Stimulated activated CD4-positive, alpha-beta T cell treated with anti-CD3 and anti-CD28 coated beads, Interleukin-2, amount 100 ng/mL, for 24 hours (primary cell): ENCODE measurements at places on chromosomes 2 and 18.

DNA sequence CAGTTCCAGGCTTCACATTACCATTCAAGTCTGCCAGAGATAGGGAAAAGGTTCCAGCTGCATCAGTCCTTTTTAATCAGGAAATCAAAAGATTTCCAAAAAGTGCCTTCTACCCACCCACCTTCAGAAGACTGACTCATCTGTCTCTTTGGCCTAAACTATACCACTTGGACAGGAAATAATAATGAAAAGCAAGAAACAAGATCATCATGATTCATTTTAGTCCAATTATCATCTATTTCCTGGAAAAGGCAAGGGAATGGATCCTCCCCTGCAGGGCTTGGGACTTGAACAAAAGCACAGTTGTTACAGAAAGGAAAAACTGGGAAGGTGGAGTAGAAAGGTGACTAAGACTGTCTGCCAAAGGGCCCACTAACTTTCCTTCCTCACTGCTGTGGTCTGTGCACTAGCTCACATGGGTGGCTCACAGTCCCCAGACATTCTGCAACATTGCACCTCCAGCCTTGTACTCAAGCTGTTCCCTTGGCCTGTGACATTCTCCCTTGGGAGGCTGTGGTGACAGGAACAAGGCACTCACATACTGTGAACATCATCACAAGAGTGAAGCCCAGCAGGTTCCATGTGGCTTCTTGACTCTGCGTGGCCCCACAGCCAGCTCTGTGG is 75.3 kb downstream of the VSNL1 start:
- DNase-seq: no peak

- DNase-seq: no peak
Measured at GRCh38 chr18:36580266-36580665, 248.5 kb downstream of the TPGS2 start.

- no peak for DNase-seq
Measured at GRCh38 chr2:72378753-72379348, 231.2 kb upstream of the CYP26B1 start.

- no peak for DNase-seq
Measured at GRCh38 chr2:218393750-218394290, 5.8 kb upstream of the CTDSP1 start.
